Activated CD8-positive, alpha-beta T cell treated with anti-CD3 and anti-CD28 coated beads, Interleukin-2, amount 10 ng/mL, durations not matched to agents 7 days and 5 days (primary cell): ENCODE measurements at places on chromosomes 2 and 18. TPM values are rescaled to one million over a fixed set of nuclear protein-coding genes. Genes with fewer than 3 reads are reported as not detected.

DNA sequence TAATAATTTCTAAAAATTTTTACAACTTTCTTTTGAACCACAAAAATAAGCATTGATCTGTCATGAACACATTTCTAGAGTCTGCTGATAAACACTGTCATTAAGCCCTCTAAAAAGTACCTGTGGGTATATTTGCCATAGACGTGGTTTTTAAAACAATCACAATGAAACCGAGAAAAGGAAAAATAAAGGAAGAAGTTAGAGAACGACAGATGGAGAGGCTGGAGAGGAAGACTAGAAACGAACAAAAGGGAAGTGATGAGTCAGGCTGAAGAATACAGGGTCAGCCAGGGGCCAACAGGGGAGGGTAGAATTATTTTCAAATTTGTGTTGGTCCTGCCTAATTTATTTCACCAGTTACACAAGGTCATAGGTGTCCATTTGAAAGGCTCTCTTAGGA, 62.0 kb downstream of the MYL12B start:
- no peak for DNase-seq

DNA sequence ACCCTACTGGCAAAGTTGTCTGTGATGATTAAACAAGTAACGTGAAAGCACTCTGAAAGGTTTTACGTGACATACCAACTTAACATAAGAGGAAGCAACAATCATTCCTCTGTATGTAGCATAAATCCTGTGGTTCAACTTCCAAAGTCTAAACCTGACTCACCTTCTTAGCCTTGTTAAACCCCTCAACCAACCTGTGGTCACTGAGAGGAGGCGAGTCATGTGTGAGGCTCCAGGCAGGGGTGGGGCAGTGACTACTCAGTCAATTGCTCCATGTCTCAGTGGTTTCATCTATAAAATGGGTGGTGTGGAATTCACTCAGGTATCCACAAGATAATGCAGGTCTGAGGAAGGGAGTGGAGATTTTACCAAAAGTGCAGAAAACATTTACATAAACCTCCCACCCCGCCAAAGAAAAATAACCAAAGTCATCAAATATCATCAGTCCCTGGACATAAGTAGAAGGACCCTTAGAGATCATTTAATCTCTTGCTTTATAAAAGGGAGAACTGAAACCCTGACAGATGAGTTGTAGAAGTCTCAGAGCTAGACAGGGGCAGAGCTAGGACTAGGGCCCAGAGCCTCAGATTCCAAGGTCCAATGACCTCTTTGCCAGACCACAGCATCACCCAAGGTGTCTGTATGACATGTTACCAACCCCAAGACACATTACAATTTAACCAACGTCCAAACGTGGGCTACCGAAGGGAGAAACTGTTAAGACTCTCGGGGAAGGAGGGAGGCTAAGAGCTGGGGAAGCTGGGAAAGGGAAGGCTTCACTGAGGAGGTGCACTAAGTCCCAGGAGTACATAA, 3.7 kb upstream of the PCBP1 start:
- no peak for DNase-seq

Gene G6PC2
- not detected for total RNA-seq

Gene FSHR
- total RNA-seq = not detected

Gene GPC1
- total RNA-seq = 5.7 TPM

Gene ABHD1
- total RNA-seq = 0.45 TPM

DNA sequence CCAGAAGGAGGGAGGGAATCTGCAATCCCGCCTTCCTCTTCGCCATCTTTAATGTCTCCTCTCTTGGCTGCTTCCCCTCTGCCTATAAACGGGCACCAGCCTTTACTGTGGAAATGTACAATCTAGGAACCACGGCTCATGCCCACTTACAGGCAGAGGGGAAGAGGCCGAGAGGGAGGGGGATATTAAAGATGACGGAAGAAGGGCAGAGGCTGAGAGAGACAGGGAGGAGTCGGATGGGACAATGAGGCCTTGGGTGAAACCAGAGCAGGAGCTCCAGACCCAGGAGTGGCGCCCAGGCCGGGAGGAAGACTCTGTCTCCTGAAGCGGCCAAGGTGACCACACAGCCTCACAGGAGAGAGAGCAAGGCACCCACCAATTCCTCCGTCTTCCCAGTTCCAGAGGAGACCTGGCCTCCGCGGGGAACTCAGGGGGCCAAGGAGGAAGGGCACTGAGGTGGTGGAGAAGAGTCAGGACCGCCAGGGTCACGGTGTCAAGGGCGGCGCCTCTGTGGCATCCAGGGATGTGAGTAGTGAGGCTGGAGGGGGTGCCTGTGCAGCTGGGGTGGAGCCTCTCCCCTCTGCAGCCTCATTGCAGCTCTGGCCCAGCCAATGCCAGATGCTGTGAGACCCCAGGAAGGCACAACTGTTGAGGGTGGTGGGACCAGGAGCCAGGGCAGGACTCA, 67.8 kb downstream of the CIB4 start:
- no peak for DNase-seq

GRCh38 chr2:231319867-231320266, 75.6 kb upstream of the B3GNT7 start:
- DNase-seq = no peak

Gene SMYD5
- 21.3 TPM for total RNA-seq

DNA sequence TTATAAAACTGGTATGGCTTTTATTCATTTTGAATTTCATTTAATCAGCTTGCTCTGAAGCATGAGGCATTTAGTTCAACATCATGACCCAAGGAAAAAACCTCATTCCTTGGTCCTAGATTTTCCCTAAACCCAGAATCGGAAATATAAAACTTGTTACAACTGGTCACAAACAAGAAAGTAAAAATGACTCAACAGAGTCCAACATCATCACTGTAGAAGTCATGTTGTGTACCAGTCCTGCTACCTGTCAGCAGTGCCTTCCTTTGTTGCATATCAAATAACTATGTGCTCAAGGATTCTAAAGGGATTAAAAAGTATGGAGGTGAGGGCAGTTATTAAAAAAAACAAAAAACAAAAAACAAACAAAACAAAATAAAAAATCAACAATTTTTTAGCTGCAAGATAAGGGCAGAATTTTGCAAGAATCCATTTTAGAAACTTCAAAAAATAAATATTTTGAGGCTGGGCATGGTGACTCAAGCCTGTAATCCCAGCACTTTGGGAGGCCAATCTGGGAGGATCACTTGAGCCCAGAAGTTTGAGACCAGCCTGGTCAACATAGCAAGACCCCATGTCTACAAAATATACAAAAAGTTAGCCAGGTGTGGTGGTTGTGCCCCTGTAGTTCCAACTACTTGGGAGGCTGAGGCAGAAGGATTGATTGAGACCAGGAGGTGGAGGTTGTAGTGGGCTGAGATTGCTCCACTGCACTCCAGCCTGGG, 18.4 kb downstream of the NCKAP1 start:
- no peak for DNase-seq

- DNase-seq = no peak
Measured at GRCh38 chr2:3249476-3249962, 128.1 kb downstream of the EIPR1 start.

Gene SLC14A1
- 3.8 TPM for total RNA-seq

DNA sequence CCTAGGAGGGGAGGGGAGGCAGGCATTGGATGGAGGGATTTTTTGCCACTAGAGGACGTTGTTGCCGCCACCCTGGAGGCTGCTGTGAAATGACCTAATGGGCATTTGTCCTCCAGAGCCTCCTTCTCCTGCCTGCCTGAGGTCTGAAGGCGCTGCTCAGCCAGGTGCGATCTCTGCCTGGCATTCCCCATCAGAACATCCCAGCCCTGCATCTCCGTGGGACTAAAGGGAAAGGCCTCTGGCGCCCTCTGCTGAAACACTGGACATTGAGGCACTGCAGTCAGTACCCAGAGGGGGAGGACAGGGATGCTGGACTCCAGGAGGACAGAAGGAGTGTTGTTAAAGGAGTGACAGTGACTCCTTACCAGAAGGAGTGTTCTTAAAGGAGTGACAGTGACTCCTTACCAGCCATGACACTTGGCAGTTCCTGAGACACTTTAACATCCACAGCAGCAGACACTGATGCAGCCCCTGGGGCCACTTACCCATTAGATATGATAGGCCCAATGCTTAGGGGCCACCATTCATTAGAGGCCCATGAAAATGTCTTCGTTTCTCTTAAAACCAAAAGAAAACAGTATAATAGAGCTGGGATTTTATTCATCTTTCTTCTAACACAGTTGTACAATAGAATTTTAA, 17.0 kb downstream of the THNSL2 start:
- peak; percentile 52 for DNase-seq

DNA sequence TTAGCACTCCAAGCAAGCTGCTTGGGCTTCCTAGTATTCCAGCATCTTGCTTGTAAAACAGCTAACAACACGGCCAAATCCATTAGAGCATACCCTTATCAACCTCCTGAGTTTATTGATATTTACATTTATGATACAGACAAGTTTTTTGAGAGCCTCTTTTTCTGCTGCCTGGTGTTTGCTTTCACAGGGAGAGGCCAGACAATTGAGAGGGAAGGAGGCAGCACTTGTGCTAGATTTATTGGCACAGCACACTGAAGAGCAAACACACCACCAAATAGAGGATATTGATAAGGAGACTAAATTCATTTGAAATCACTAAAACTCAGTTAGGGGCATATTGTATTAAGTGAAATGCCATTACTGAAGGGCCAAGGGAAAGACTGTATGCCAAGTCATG, 1142.3 kb upstream of the FANCL start:
- no peak for DNase-seq

GRCh38 chr18:74066018-74066417, 81.6 kb downstream of the FBXO15 start:
- DNase-seq = peak; percentile 29

GRCh38 chr2:45040786-45041185, 31.5 kb upstream of the SIX2 start:
- no peak for DNase-seq

DNA sequence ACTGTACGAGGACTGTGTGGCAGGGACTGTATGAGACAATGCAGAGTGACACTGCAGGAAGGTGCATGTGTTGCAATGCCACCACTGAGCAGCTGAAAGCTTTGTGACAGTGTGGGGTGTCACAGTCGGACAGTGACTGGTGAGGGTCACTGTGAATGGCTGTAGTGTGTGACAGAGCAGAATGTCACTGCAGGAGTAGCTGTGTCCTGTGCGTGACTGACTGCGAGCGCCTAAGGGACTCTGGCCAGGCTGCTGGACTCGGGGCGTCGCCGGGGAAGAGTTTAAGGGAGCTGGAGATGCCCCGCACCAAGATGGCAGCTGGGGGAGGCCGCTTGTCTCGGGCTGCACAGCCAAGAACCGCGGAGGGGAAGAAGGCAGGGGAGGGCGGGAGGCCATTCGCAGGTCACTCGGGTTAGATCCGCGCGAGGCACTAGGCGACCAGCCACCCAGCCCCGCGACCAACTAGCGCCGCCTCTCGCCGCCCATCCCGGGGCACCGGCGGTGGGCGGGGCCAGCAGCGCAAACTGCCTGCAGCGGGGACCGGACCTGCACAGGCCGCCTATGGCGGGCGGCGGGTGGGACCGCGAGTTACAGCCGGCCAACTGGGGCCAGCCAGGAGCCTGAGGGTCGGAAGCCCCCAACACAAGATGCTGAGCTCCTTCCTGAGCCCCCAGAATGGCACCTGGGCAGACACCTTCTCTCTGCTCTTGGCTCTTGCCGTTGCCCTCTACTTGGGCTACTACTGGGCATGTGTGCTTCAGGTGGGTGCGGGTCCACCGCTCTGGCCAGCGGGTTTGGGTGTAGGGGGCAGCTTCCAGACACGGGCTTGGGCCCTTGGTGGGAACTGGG, at the start of gene ABHD1:
Gene ABHD1 (plus strand): TSS at position 514 of the 849 bp plus-strand sequence. CDS start 134 bp downstream, at position 648.
- peak; percentile 51 for DNase-seq

Gene PTPRN
- not detected for total RNA-seq

DNA sequence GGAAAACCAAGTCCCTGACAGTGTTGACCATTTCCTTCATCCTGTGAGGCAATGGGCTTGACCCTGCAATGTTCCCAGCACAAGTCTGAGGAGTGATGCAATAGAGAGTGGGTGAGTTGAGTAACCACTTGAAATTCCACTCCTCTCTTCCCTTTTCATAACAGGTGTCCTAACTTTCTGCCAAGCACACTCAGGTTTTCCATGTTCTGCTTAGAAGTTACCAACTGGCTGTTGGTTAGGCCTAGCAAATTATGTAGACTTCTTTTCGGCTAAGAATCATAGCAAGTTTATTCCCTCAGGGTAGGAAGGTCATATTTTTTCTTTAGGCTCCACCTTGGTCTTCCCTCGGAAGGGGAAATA, 11.5 kb downstream of the GNLY start:
- no peak for DNase-seq

Gene REEP1
- not detected for total RNA-seq

DNA sequence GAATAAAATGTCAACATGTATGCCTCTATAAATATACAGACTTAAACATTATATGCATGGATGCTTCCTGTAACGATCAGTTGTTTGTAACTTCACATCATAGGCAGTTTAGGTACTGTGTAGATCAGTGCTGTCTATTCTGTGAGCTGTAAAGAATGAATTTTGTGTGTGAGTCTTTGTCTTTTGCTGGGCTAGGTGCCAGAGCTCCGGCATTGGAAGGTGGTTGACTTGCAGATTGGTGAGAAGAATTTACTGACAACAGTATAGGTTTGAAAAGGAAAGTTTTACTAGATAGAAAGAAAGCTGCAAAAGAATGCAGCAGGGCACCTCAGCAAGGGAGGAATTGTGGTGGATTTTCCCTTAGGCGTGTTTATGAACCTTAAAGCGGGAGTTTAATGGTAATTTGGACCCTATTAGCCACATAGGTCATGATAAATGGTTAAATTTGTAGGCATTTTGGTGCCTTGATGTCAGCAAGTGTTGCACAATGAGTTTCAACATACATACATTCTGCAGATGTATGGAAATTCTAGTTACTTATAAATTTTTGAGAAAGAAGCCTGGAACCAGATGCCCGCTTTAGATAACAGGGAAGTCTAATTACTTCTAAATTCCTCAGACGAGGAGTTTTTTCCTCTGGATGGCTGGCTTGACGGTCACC, 6.7 kb upstream of the QPCT start:
- no peak for DNase-seq

DNA sequence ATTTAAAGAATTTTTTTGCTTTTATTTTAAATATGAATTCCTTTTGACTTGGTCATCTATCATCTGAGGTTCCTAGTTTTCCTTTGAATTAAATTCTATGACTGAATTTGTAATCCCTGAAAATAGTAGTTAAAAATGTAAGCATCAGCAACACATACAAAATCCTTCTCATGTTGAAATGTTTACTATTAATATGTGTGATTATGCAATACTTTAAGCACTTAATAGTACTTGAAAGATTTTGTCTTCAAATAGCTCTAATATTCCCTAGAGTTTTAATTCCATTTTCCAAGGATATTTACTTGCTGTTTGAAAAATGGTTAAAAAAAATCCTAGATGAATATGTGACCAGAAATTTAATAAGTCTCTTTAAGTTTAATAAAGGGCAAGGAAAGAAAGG, 26.6 kb upstream of the SPATS2L start:
- DNase-seq = no peak

Gene FAM228A
- not detected for total RNA-seq

DNA sequence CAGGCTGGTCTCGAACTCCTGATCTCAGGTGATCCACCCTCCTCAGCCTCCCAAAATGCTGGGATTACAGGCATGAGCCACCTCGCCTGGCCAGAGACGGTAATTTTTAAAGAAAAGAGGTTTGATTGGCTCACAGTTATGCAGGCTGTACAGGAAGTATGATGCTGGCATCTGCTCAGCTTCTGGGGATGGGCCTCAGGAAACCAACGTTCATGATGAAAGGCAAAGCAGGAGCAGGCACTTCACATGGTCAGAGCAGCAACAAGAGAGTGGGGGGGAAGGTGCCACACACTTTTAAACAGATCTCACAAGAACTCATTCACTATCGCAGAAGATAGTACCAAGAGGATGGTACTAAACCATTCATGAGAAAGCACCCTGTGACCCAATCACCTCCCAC, 38.0 kb upstream of the GPD2 start:
- DNase-seq = no peak

- DNase-seq = no peak
Measured at GRCh38 chr2:127107622-127107999, 657 bp upstream of the BIN1 start.

Gene NDC80
- 91.3 TPM for total RNA-seq
